ENCODE measurements at places on chromosomes 6 and 20.
A peak's percentile ranks its signal among the peaks of the same experiment; 100 is the strongest.

DNA sequence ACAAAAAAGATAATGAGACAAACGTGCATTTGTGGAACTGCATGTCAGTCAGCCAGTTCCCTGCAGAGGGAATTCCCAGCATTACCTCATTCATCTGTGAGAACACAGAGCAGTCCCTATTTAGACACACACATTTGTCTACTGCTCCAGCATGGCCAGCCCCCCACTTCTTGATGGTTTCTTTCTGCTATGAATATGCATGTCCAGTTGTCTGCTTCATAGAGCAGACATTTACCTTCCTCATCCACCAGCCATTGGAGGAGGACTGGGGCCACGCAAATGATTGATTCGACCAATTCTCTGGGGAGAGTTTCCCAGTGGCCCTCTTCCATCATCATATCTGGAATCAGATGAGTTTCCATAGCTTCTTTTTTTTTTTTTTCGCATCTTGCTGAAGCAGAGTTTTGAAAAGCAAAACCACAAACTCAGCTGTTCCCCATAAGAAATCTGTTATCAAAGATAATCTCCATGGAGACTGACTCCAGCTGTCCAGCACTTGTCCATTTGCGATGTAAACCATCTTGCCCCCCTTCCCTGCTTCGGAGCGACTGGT, 11.8 kb downstream of the ENPP1 start:
- DNase-seq, result no peak

GRCh38 chr6:110101885-110102284, 77.6 kb downstream of the WASF1 start:
- DNase-seq, result no peak

GRCh38 chr6:89281779-89282246, 33.3 kb downstream of the GABRR2 start:
- no peak for DNase-seq

- DNase-seq, result no peak
Observed at GRCh38 chr6:132224943-132225342, 176.3 kb downstream of the MOXD1 start.

- no peak for DNase-seq
Observed at GRCh38 chr20:29296256-29297230, 1960.9 kb upstream of the DEFB115 start.

- DNase-seq, result no peak
Observed at GRCh38 chr6:89184344-89184743, 32.8 kb downstream of the GABRR1 start.

DNA sequence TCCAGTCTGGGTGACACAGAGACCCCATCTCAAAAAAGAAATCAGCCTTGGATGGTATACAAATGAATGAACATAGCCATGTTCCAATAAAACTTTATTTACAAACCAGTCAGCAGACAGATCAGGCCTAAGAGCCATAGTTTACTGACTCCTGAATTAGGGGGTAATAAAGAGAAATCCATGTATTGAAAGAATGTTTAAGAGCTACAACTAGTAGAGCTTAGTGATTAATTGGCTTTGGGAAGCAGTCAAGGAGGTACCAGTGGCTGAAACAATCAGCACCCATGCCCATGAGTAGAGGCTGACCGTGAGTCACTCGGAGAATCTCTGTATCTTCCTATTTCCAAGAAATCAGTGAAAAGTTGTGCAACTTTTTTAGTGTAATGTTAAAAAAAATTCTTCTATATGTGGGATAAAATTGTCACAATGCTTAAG, 223.6 kb upstream of the RREB1 start:
- no peak for DNase-seq

DNA sequence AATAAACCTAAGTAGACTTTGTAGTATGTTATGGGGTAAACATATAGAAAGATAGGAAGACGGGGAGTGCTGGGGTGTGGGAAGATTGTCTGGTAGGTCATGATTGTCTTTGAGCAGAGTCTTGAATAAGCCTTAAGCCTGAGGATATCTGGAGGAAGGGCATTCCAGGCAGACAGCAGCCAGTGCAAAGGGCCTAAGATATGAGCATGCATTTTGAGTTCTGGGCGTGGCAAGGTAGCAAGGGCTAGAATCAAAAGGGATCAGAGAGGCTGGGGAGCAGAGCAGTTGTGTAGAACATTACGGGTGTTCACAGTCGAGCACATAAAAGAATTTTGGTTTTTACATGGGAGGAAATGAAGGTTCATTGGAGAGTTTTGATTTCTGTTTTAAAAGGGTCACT, 14.3 kb downstream of the BICRAL start:
- DNase-seq, result no peak

GRCh38 chr6:85551264-85551663, 42.4 kb downstream of the SNX14 start:
- no peak for DNase-seq

DNA sequence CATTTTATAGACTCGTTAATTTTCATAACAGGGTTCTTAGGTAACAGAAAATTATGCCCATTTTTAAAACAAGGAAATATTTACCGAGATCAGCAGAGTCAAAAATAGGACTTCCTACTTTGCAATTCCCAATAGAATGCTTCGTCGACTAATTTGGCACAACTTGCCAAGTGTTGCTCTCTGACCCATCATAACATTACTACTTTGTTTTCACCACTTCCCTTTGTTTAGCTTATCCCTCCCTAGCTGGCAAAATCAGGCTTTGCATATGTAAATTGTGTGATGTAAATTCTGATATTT, 914 bp upstream of the RANBP9 start:
- DNase-seq, result no peak

GRCh38 chr6:153781306-153781705, 257.7 kb upstream of the OPRM1 start:
- no peak for DNase-seq

DNA sequence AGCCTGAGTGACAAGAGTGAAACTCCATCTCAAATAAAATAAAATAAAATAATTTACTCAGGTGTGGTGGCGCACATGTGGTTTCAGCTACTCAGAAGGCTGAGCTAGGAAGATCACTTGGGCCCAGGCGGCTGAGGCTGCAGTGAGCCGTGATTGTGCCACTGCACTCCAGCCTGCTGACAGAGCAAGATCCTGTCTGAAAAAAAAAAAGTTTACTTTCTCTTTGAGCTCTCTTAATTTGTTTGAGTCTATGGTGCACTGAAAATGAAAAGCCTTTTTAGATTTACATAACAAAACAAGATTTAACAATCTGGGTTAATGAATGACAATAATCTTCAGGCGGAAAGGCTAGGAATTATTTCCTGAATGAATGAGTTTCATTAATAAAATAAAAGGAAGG, 23.3 kb upstream of the NHSL1 start:
- DNase-seq, result no peak

DNA sequence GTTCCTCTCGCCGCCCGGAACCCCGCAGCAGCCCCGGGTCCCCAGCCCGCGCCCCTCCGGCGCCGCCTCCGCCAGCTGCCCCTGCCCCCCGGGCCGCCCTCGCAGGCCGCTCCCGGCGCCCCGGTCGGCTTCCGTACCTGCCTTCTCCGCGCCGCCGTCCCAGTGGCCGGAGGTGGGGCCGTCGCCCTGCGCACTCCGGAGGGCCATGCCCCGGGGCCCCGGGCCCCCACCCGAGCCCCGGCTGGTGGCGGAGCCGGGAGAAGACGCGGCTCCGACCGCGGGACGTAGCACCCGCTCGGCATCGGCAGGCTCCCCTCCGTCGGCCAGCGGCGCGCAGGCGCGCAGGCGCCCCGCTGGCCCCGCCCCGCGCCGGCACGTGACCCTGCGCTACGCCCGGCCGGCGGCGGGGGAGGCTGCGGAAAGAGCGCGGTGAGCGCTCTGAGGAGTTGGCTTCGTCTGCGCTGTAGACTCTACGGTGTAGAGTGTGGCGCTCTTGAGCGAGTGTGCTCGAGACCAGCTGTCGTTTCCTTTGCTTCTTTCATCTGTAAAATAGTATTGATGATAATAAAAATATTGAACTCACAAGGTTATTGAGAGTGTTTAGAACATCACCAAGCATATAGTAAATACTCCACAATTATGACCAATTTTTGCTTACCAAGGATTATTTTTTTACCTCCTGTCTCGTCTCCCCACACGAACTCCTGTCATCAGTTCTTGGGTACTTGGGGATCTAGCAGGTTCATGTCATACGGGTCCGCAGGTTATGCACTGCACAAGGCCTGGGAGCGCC, at the start of gene TBC1D20:
TBC1D20 (minus strand) TSS at position 335 of the 793 bp plus-strand sequence; CDS start at position 207, 128 bp downstream.
- peak; percentile 71 for DNase-seq

GRCh38 chr6:2193931-2194330, 51.5 kb downstream of the GMDS start:
- DNase-seq, result no peak

- no peak for DNase-seq
Observed at GRCh38 chr20:47263465-47264084, 92.9 kb downstream of the ZMYND8 start.

GRCh38 chr6:138803861-138804260, 8.0 kb downstream of the ECT2L start:
- no peak for DNase-seq

- DNase-seq, result no peak
Observed at GRCh38 chr6:130252527-130253237, 29.9 kb upstream of the SAMD3 start.

DNA sequence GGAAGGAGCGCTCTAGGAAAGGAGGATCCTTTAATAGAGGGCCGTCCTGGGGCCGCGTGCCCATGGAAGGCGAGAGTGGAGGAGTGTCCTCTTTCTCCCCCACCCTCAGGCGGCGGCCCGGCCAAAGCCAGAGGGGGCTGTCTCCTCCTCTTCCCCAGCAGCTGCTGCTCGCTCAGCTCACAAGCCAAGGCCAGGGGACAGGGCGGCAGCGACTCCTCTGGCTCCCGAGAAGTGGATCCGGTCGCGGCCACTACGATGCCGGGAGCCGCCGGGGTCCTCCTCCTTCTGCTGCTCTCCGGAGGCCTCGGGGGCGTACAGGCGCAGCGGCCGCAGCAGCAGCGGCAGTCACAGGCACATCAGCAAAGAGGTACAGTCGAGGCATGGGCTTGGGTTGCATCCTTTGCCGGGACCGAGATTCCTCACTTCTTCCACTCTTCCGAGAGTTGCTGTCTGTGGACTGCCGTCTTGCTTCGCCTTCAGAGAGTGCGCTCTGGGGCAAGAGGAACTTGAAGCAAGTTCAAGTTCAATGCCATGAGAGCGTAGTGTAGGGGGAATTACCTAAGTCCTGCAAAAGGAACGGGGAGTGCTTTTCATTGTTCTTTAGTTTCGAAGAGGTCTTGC, at the start of gene LAMA2:
LAMA2 (plus strand) TSS at position 148 of the 621 bp plus-strand sequence; CDS start at position 256, 108 bp downstream.
- no peak for DNase-seq

DNA sequence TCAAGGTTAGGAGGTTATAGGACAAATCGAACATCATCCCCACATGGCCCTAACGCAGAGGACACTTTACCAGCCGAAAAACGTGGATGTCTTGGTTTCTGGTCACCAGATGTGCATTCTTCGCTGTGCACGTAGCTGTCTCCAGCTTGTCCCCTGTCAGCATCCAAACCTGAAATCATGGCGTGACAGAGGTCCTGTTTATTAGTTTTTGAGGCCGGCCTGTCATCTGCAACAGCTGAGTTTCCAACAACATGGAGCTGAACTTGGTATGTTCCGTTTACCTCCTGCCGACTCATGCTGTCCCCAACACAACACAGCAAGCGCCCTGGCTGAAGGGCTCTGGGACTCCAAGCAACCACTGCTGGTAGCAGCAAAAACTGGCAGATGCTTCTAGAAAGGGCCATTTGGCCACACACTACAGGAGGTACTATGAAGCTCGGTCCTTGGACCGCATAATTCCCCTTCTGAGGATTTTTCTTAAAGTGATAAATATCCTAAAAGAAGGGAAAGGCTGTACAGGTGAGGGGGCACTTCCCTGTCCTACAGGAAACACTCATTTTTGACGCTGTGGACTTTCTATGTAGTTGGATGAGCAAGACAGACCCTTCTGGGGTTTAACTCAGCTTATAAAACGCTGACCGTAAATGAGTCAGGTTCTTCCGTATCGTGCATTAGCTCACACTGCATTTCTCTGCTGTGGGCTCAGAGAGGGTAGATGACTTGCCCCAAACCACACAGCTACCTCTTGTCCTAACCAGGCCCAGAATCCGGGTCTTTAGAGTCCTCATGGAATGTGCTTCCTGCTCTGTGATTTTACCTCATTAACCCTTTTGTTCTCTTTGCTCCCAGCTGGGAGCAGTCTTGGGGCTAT, 79.7 kb upstream of the NFATC2 start:
- no peak for DNase-seq

- DNase-seq, result no peak
Observed at GRCh38 chr6:2132416-2132815, 113.0 kb downstream of the GMDS start.

DNA sequence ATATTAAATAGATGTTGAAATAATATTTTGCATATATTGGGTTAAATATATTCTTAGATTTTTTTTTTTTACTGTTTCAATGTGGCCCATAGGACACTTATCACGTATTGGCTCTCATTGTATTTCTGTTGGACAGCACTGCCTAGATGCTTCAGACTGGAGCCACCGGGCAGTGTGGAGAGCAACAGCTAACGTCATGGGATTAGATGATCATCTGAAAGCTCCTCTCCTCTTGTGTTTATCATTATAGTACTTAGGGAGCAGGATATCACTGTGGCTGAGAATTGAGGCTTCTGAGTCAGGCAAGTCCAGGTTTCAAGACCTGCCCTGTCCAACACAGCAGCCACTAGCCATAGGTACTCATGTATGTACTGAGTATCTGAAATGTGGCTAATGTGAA, 87.4 kb downstream of the ZHX3 start:
- DNase-seq, result no peak

GRCh38 chr6:55998576-55998975, 123.2 kb upstream of the BMP5 start:
- no peak for DNase-seq

DNA sequence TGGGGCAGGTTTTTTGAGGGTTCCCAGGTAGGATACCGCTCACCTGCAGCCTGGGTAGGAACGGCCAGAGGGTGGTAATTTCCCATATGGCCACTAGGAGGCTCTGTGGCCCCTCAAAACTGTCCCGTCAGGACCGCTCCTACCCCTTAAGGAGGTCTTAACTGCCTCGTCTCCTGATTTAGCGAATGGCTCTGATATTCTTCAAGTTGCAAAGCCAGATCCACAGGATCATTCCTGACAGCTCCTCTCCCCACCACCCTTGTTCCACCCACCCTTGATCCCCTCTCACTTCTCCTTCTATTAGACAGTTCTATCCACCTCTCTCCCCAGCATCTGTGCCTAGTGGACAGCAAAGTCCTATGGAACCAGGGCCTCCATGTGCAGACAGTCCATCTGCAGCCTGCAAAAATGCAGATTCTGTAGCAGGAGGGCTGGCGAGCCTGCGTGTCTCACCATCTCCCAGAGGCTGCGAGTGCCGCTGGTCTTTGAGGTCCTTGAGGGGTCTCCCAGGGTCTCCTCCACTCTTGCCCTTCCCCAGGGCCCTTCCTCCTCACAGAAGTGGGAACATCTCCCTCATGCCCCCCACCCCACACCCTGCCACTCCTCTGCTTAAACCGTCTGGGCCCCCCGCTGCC, 34.3 kb upstream of the ZBP1 start:
- DNase-seq, result peak; percentile 37

DNA sequence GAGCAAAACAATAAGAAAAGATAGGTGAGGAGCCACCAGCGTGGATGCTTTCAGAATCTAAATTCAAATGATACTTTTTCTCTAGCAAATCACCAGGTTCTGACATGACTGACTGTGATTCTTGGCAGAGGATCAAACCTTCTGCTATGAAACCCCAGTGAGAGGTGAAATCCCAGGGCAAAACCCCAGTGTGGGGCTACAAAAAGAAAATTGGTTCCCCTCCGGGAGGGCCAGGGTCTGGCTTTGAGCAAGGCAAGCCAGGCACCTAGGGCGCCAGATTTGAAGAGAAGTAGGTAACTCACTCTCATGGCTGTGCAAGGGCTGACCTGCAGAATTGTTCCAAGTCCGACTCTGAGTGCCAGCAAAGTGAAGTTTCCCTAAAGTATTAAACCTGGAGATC, 20.2 kb upstream of the RALGAPA2 start:
- DNase-seq, result no peak

GRCh38 chr20:60332523-60332922, 374.3 kb downstream of the CDH26 start:
- DNase-seq, result no peak

Data from NCI-H1694 treated with DMSO at 0.1 percent for 48 hours (cell line).